Natural killer cell (primary cell): ENCODE measurements at places on chromosomes 2 and 18. TPM values are rescaled to one million over a fixed set of nuclear protein-coding genes. Genes with fewer than 3 reads are reported as not detected.

GRCh38 chr2:103396152-103396551 is 634.3 kb downstream of the TMEM182 start:
- no peaks in the 10 kb centered on the region for H3K27me3 ChIP-seq
- H3K27ac ChIP-seq = no peak overlapping the region
- no peaks in the 10 kb centered on the region for H3K36me3 ChIP-seq
- H3K4me1 ChIP-seq = no peaks in the 10 kb centered on the region
- DNase-seq = no peak
- no peak overlapping the region for H3K4me3 ChIP-seq

- H3K4me1 ChIP-seq = no peaks in the 10 kb centered on the region
- H3K4me3 ChIP-seq = no peak overlapping the region
- no peaks in the 10 kb centered on the region for H3K27me3 ChIP-seq
- H3K36me3 ChIP-seq = no peaks in the 10 kb centered on the region
Measured at GRCh38 chr18:67776929-67777328, 260.4 kb upstream of the DSEL start.

- H3K27ac ChIP-seq = no peak overlapping the region
- DNase-seq = no peak
- H3K27me3 ChIP-seq = no peaks in the 10 kb centered on the region
- H3K36me3 ChIP-seq = no peaks in the 10 kb centered on the region
- H3K4me1 ChIP-seq = peaks cover 9% of the 10 kb centered on the region
- no peak overlapping the region for H3K4me3 ChIP-seq
Measured at GRCh38 chr2:27092696-27093429, 6.3 kb downstream of the KHK start.

GRCh38 chr2:26488463-26489212 is 10.7 kb upstream of the OTOF start:
- DNase-seq = no peak
- no peaks in the 10 kb centered on the region for H3K36me3 ChIP-seq
- no peaks in the 10 kb centered on the region for H3K4me1 ChIP-seq

GRCh38 chr2:231769170-231770136 is 11.6 kb downstream of the PDE6D start:
- H3K36me3 ChIP-seq = no peaks in the 10 kb centered on the region
- DNase-seq = no peak
- H3K27ac ChIP-seq = no peak overlapping the region
- H3K4me3 ChIP-seq = no peak overlapping the region
- no peaks in the 10 kb centered on the region for H3K4me1 ChIP-seq
- no peaks in the 10 kb centered on the region for H3K27me3 ChIP-seq

- no peak overlapping the region for H3K4me3 ChIP-seq
- DNase-seq = no peak
- no peaks in the 10 kb centered on the region for H3K27me3 ChIP-seq
Measured at GRCh38 chr2:170456914-170457313, 258.2 kb upstream of the SP5 start.

- DNase-seq = no peak
- H3K36me3 ChIP-seq = no peaks in the 10 kb centered on the region
- no peak overlapping the region for H3K4me3 ChIP-seq
- no peaks in the 10 kb centered on the region for H3K27me3 ChIP-seq
Measured at GRCh38 chr18:71075147-71075546, 786.3 kb downstream of the SOCS6 start.

GRCh38 chr2:180978903-180979748 is 1.3 kb upstream of the UBE2E3 start:
- H3K4me3 ChIP-seq = no peak overlapping the region
- H3K27ac ChIP-seq = peak overlapping the region; percentile 46
- DNase-seq = no peak
- no peaks in the 10 kb centered on the region for H3K36me3 ChIP-seq
- peaks cover 14% of the 10 kb centered on the region for H3K4me1 ChIP-seq
- no peaks in the 10 kb centered on the region for H3K27me3 ChIP-seq

GRCh38 chr2:171513719-171514160 is 8.5 kb upstream of the CYBRD1 start:
- no peak for DNase-seq
- no peaks in the 10 kb centered on the region for H3K4me1 ChIP-seq
- H3K27me3 ChIP-seq = no peaks in the 10 kb centered on the region
- H3K36me3 ChIP-seq = no peaks in the 10 kb centered on the region
- no peak overlapping the region for H3K27ac ChIP-seq

GRCh38 chr2:197464175-197464574 is 10.8 kb downstream of the COQ10B start:
- peaks cover 62% of the 10 kb centered on the region for H3K36me3 ChIP-seq
- no peak overlapping the region for H3K4me3 ChIP-seq
- H3K27ac ChIP-seq = no peak overlapping the region
- DNase-seq = no peak

The UGT1A3 gene
- total RNA-seq = not detected

The RAX gene
- total RNA-seq = not detected

The FZD7 gene
- not detected for total RNA-seq

The PPP1R7 gene
- 66.3 TPM for total RNA-seq

The AMER3 gene
- not detected for total RNA-seq

The SMPD4 gene
- total RNA-seq = 77.8 TPM

The IL37 gene
- total RNA-seq = not detected
